Naive thymus-derived CD4-positive, alpha-beta T cell (primary cell): ENCODE measurements at places on chromosomes 1 and 21. TPM values are rescaled to one million over a fixed set of nuclear protein-coding genes. Genes with fewer than 3 reads are reported as not detected.

The PROK1 gene
- not detected for polyA plus RNA-seq

The LRRC38 gene
- polyA plus RNA-seq = not detected

The CAMK2N1 gene
- 0.08 TPM for polyA plus RNA-seq

The PLA2G2F gene
- not detected for polyA plus RNA-seq

DNA sequence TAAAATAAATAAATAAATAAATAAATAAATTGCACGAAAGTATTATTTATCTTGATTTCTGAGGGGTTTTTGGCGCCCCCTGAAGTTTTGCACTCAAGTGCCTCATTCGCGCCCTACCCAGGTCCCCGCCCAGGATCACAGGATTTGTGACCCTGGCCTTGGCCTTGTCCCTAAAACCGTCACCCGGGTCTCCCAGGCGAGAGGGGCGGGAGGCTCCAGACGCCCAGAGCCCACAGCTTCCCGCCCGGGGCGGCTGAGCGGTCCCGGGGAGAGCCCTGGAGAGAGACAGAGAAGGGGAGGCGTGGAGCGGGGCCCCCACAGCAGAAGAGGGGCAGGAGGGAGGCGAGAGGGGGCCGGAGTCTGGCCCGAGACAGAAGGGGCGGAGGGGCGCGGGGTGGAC lies 91.8 kb upstream of the CASZ1 start:
- no peaks in the 10 kb centered on the region for H3K4me1 ChIP-seq
- H3K27me3 ChIP-seq = peaks cover 4% of the 10 kb centered on the region
- no peak overlapping the region for H3K4me3 ChIP-seq

GRCh38 chr1:213256438-213257087 lies 205.5 kb downstream of the RPS6KC1 start:
- no peaks in the 10 kb centered on the region for H3K27me3 ChIP-seq
- H3K27ac ChIP-seq = no peak overlapping the region
- no peak overlapping the region for H3K4me3 ChIP-seq
- H3K4me1 ChIP-seq = no peaks in the 10 kb centered on the region

- DNase-seq = no peak
- no peaks in the 10 kb centered on the region for H3K4me1 ChIP-seq
- H3K4me3 ChIP-seq = no peak overlapping the region
- no peaks in the 10 kb centered on the region for H3K27me3 ChIP-seq
Observed at GRCh38 chr1:115753830-115754229, 14.7 kb downstream of the CASQ2 start.

- no peak overlapping the region for H3K27ac ChIP-seq
- no peaks in the 10 kb centered on the region for H3K27me3 ChIP-seq
- no peak for DNase-seq
- H3K36me3 ChIP-seq = no peaks in the 10 kb centered on the region
Observed at GRCh38 chr1:244826712-244827111, 8.7 kb upstream of the COX20 start.

- peak overlapping the region; percentile 72 for H3K27ac ChIP-seq
- no peak overlapping the region for H3K4me3 ChIP-seq
- H3K36me3 ChIP-seq = peaks cover 19% of the 10 kb centered on the region
- DNase-seq = no peak
Observed at GRCh38 chr21:43867948-43868347, 2.9 kb downstream of the AGPAT3 start.

- H3K36me3 ChIP-seq = no peaks in the 10 kb centered on the region
- DNase-seq = no peak
- H3K4me3 ChIP-seq = no peak overlapping the region
- H3K27ac ChIP-seq = no peak overlapping the region
Observed at GRCh38 chr1:221335161-221336101, 406.5 kb downstream of the DUSP10 start.

DNA sequence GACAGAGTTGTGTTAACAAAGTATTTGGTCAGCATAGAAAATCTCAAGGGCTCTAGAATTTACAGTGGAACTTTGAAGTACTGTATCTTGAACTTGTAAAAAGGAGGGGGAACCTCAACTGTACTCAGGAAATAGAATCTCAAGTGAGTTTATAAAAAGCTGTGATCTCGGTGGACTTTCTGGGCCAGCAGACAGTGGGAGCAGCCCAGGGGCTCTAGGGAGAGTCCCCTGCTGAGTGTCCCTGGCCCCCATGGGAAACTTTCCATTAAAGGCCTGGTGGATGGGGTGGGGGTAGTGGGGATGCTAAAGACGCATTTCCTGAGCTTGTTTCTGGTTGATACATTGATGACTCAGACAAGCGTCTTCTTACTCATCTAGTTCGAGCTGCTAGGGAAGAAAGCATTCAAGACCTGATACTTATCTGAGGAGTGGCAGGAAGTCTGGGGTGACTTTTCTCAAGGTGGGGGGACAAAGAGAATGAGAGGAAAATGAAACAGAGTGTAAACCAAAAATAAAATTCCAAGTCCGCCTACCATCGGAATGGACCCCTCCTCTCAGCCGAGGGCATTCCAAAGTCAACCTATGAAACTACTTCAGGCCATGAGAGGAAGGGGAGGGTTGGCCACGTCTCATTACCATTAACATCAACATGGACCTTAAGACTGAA lies 65.5 kb downstream of the NID1 start:
- peak overlapping the region; percentile 22 for H3K27ac ChIP-seq
- no peaks in the 10 kb centered on the region for H3K36me3 ChIP-seq
- H3K4me3 ChIP-seq = no peak overlapping the region
- H3K27me3 ChIP-seq = no peaks in the 10 kb centered on the region
- peaks cover 31% of the 10 kb centered on the region for H3K4me1 ChIP-seq

DNA sequence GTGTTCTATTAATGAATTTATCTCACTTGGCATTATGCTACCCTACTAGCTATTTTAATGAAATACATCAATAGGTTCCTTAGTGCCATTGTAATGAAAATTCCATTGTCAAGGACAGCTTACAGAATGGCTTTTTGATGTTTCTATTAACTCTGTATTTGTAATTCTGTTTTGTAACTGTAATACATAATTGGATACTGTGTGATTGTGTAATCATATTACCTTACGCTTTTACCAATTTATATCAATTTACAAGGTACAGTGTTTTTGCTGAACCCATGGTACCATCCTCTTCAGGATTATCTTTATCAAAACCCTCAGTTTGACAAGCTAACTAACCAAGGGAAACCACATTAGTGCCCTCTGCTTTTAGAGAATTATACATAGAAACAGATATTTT lies 277.9 kb downstream of the LRRC7 start:
- no peak overlapping the region for H3K4me3 ChIP-seq
- no peaks in the 10 kb centered on the region for H3K4me1 ChIP-seq
- H3K27ac ChIP-seq = no peak overlapping the region
- no peaks in the 10 kb centered on the region for H3K27me3 ChIP-seq
- no peaks in the 10 kb centered on the region for H3K36me3 ChIP-seq
- no peak for DNase-seq
